ENCODE measurements at places on chromosomes 7 and 10.

- no peak for DNase-seq
Measured at GRCh38 chr10:1928606-1929005, 191.3 kb upstream of the ADARB2 start.

DNA sequence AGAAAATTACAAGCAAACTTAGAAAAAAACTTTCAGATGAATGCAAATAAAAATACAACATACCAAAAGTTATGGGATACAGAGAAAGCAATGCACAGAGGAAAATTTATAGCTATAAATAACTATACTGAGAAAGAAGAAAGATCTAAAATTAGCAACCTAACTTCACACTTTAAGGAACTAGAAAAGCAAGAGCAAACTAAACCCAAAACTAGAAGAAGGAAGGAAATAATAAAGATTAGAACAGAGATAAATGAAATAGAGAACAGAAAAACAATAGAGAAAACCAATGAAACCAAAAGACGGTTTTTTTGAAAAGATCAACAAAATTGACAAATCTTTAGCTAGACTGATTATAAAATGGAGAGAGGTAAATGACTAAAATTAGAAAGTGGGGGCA is 9.6 kb upstream of the STRA8 start:
- no peak for DNase-seq

GRCh38 chr10:64130152-64130551 is 609.0 kb downstream of the REEP3 start:
- DNase-seq, result no peak

DNA sequence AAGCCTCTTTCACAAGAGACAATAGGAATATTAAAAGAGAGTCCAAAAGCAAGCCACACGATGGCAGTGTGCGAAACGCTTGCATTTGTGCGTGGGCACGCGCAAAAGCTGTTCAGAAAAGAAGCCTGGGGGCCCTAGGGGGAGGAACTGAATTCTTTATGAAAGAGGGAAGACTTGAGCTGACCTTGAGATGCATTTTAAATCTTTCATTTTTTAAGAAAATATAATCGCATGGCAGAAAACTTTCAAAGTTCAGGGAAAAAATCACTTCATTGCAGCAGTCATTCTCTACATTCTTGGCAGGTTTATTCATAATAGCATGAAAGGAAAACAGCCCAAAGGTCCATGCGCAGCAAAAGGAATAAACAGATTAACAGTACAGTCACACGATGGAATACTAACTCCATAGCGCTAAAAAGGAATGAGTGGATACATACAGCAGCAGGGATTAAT is 206.5 kb upstream of the PRKCQ start:
- no peak for DNase-seq

GRCh38 chr10:128084364-128084763 is 41.9 kb downstream of the MKI67 start:
- DNase-seq, result no peak

GRCh38 chr7:88787777-88788176 is 7.8 kb downstream of the TEX47 start:
- DNase-seq, result no peak

DNA sequence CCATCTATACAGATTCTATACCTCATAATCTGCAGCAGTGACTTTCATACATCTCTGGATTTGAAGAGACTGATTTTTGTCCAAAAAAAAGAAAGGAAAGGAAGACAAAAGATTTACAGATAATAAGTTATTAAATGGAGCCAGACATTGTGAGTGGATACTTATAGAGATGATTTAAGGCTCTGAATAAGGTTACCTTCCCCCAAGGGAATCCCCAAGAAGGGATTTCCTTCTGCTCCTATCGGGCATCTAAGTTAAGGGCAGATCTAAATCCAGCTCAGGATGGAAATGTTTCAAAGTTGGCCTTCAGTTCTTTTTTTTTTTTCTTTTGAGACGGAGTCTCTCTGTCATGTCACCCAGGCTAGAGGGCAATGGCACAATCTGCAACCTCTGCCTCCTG is 97.6 kb downstream of the ST8SIA6 start:
- no peak for DNase-seq

DNA sequence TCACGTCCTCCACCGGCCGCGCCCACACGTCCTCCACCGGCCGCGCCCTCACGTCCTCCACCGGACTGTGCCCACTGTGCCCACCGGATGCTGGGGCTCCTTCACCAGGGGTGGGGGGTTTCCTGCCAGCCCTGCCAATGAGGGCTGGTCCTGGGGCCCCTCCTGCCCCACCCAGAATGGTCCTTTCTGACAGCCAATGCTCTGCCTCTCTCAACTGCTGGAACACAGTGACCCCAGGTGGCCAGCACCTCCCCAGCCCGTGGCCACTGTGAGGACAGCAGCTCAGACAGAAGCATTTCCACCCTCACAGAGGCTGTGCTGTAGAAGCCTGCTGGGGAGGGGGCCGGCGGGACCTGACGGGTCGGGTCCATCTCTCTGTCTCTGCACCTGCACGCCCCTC is 90.1 kb upstream of the DNAAF5 start:
- peak; percentile 46 for DNase-seq

- no peak for DNase-seq
Measured at GRCh38 chr10:128570319-128570995, 444.2 kb upstream of the MKI67 start.

- DNase-seq, result no peak
Measured at GRCh38 chr10:49512121-49512809, 26.7 kb downstream of the ERCC6 start.

- DNase-seq, result no peak
Measured at GRCh38 chr10:16910793-16911164, 93.6 kb upstream of the RSU1 start.

DNA sequence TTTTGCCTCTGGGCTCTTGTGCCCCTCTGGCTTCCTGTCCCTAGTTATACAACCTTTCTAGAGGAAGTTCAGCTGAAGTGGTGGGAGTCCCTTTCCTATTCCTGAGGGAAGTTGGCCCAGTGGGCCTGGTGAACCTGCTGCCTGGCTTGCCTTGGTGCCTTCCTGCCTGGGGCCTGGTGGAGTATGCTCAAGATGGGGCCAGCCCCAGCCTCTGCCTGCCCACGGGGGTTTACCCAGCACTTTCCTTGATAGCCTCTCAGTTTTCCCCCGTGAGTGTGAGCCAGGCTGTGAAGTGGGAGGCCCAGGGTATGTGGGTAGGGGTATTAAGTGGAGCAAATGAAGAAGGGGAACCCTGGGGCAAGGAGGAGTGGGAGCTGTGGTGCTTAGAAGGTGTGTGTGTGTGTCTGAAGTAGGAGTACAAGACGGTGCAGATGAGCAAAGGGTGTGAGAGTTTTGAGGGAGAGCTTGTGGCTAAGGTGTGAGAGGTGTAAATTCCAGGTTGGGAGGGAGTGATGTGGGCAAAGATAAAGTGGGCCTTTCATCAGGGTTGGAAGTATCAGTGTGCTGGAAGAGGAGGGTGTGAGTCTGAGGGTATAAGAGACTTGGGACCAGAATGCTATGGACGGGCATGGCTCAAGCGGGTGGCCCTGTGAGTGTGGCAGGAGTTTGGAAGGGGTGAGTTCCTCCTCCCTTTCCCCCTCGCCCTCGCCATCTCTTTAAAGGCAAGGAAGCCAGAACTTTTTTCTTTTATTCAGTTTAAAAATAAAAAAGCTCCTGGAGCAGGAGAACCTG is 10.9 kb upstream of the PAX2 start:
- no peak for DNase-seq

GRCh38 chr7:150311146-150311545 is 12.0 kb upstream of the LRRC61 start:
- no peak for DNase-seq

DNA sequence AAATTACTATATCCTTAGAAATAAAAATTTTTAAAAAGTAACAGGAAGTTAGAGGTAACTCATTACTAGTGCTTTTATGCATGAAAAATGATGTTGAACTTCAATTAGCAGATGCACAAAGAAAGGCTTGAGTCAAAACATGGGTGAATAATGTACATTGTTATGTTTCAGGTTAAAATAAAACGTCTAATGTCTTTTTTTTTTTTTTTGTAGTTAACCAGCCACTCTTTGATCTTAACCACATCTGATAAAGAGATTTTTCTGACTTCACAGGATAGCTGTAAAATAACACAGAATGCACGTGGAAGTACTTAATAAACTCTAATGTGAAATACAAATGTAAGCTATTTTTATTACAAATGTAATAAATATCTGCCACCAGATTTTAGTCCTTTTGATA is 61.7 kb downstream of the GSAP start:
- DNase-seq, result no peak

DNA sequence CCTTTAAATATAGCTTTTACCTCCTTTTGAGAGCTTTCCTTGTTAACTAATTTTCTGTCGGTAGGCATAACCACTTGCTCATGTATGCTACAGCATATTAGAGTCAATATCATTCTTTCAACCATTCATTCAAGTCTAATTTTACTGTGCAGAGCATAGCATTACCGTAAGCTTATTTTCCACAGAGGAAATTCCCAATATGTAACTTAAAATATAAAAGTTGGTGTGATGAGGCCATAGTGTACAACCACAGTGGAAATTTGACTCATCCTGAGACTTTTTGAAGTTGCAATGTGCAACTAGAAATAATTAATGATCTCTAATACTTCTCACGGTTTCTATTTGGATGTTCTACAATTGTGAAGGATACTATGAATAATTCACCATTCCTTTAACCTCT is 80.6 kb upstream of the KLF6 start:
- no peak for DNase-seq

GRCh38 chr7:55132550-55132889 is 113.7 kb downstream of the EGFR start:
- no peak for DNase-seq

GRCh38 chr10:78905957-78906308 is 162.8 kb upstream of the ZMIZ1 start:
- DNase-seq, result no peak

DNA sequence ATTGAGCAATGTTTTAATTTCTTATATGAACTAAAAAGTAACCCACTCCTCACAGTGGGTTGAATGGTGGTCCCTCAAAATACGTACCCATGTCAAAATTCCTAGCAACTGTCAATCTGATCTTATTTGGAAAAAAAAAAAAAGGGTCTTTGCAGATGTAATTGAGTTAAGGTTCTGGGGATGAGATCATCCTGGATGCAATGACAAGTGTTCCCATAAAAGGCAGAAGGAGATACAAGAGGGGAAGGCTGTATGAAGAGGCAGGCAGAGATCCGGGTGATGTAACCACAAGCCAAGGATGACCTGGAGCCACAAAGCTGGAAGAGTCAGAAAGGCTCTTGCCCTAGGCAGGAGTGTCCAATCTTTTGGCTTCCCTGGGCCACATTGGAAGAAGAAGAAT is 516.3 kb upstream of the MKI67 start:
- DNase-seq, result no peak

GRCh38 chr7:128236924-128237586 is 4.0 kb upstream of the LEP start:
- no peak for DNase-seq

GRCh38 chr10:26556748-26557640 is 118.9 kb downstream of the APBB1IP start:
- DNase-seq, result peak; percentile 18

DNA sequence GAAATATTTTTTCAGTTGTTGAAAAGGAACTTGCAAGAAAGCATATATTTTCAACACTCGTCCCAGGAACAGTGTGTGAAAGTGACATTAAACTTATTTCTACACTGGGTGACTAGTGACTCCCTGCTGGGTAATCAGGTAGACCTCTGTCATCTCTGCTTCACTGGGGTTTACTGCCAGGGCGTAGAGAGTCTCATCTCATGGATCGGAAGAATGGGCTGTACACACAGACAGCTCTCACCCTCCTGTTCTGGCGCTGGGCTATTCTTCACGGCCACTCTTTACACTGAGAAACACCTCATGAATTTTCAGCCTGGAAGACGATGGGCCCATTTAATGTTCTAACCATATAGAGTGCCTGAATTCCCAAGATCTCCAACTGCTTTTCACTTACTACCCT is 36.4 kb downstream of the NRP1 start:
- DNase-seq, result no peak

DNA sequence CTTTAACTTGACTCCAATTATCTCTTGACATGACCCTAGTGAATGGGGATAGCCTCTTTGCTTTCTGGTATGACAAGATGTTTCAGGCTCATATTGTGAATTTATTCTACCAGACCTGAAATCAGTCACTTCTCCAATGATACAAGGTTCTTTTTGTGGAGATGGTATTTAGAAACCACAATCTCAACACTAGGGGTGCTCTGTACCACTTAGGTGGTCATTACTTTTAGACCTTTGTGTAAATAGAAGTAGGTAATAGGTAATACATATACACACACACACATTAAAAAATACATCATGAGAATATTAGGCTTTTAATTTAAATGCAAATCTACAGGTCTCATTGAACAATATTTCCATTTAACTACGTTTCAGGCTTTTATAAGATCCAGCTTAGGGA is 199.0 kb upstream of the RHOBTB1 start:
- no peak for DNase-seq

DNA sequence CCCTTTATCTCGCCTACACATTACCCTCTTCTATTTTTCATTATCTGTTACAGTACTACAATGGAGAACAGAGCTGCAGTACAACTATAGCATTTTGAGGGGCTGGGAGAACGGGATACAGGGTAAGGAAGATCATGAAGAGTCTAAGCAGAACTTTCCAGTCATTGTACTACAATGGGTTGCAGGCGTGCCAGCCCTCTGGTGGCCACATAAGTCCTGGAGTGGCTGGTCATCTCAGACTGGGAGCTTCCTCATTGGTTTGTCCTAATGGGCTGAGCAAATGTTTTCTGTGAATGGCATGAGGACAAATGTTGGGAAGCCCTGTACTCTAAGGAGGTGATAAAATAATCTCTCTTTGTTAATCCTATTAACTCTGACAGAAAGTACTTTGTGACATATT is 33.0 kb downstream of the TMEM106B start:
- peak; percentile 16 for DNase-seq

DNA sequence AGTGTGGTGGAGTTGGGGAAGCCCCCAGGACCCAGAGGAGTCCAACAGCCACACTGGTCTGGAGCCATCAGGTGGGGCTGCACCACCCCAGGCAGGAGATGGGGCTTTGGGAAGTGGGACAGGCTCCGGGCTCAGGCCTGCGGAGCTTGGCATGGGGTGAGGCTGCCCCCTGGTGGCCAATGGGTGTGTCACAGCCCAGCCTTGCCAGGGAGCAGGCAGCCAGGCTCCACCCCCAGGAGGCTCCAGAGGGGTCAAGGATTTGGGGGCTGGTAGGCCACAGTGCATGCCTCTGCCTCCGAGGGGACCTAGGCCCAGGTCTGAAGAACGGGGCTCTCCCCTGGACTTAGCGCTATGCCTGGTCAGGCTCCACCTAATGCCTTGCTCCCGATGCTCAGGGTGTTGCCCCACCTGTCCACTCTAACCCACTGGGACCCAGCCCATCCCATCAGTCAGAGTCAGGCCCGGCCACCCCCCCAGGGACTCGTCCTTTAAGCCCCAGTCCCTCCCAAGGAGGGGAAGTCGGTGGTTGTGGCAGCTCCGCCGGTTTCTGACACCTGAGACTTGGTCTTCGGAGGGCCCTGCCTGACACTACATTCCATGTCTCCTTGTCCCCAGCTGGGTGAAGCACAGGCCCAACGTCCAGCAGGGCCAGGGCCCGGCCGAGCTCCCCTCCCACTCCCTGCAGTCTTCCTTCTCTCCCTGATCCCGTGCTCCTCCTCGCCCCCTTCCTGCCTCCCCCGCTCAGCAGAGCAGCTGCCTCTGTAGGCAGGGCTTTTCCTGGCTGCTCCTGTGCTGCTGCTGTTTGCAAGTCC is 11.3 kb upstream of the SAMD8 start:
- peak; percentile 9 for DNase-seq

GRCh38 chr7:74407958-74408357 is 45.7 kb upstream of the GTF2IRD1 start:
- DNase-seq, result no peak

Measured in SW 1271 (cell line).